ENCODE measurements at places on chromosomes 6 and 20.

- no peak for DNase-seq
Observed at GRCh38 chr20:26308961-26309360, 612.3 kb upstream of the ZNF337 start.

- no peak for DNase-seq
Observed at GRCh38 chr6:52588087-52588709, 11.3 kb upstream of the TRAM2 start.

GRCh38 chr6:119348748-119349360 lies 707 bp downstream of the MAN1A1 start:
- DNase-seq = no peak

- DNase-seq = no peak
Observed at GRCh38 chr20:32527447-32528055, 57.6 kb downstream of the NOL4L start.

GRCh38 chr6:107105511-107106116 lies 9.7 kb downstream of the BEND3 start:
- peak; percentile 52 for DNase-seq

DNA sequence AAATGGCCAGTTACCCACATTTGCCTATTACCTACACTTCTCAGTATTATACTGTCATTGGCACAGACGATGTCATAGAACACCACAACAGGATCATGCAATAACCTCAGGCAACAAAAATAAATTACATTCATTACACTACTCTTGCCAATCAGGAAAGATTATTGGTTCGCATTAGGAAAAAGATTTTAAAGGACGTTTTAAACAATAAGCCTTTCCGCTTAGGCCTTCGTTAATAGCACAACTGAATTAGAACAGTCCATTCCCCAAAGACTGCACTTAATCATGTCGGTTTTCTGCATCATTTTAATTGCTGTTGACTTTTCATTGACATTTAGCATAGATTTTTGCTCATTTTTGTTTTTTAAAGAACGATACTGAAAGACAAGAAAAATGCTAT lies 912 bp upstream of the SENP6 start:
- no peak for DNase-seq

GRCh38 chr20:59771506-59772372 lies 161.7 kb downstream of the SYCP2 start:
- DNase-seq = no peak

Measured in dermis microvascular lymphatic vessel endothelial cell (primary cell).